ENCODE measurements at places on chromosomes 2 and 18. TPM values are rescaled to one million over a fixed set of nuclear protein-coding genes. Genes with fewer than 3 reads are reported as not detected.

HOXD12 gene
- total RNA-seq: 0.27 TPM

ABCB11 gene
- total RNA-seq: 0.18 TPM

KCNS3 gene
- total RNA-seq: 3.1 TPM

RAPH1 gene
- 30.3 TPM for total RNA-seq

MAB21L4 gene
- total RNA-seq: 2.4 TPM

LIPG gene
- total RNA-seq: 25.7 TPM

TPO gene
- not detected for total RNA-seq

VIT gene
- total RNA-seq: 0.78 TPM

PRKAG3 gene
- total RNA-seq: 2.9 TPM

VWC2L gene
- total RNA-seq: not detected

CYP27C1 gene
- 4.1 TPM for total RNA-seq

PCARE gene
- total RNA-seq: 0.22 TPM

IGFBP5 gene
- total RNA-seq: 456 TPM

DDX18 gene
- total RNA-seq: 64.4 TPM

FZD7 gene
- 126 TPM for total RNA-seq

RAMP1 gene
- total RNA-seq: 2.0 TPM

POTEJ gene
- not detected for total RNA-seq

MARCHF4 gene
- total RNA-seq: 0.09 TPM

ALLC gene
- not detected for total RNA-seq

ALKAL2 gene
- total RNA-seq: 1.4 TPM

HNRNPLL gene
- 73.9 TPM for total RNA-seq

SEMA4C gene
- 102 TPM for total RNA-seq

AKAIN1 gene
- not detected for total RNA-seq

LAMA3 gene
- total RNA-seq: 6.7 TPM

MSTN gene
- 0.29 TPM for total RNA-seq

PARD6G gene
- total RNA-seq: 30.8 TPM

ACTR1B gene
- total RNA-seq: 74.3 TPM

MC5R gene
- total RNA-seq: not detected

RSAD2 gene
- total RNA-seq: 3.7 TPM

NXPH2 gene
- total RNA-seq: 6.1 TPM

DUSP19 gene
- total RNA-seq: 3.5 TPM

DAPL1 gene
- total RNA-seq: not detected

CSRNP3 gene
- total RNA-seq: 29.6 TPM

HOXD3 gene
- total RNA-seq: 1.1 TPM

ACKR3 gene
- total RNA-seq: 78.7 TPM

ALPG gene
- not detected for total RNA-seq

CFC1 gene
- not detected for total RNA-seq

CDK5R2 gene
- 0.97 TPM for total RNA-seq

NPAS2 gene
- 5.2 TPM for total RNA-seq

TMEM247 gene
- not detected for total RNA-seq

CYP1B1 gene
- 55.6 TPM for total RNA-seq

PLEKHH2 gene
- 12.0 TPM for total RNA-seq

DSG1 gene
- 0.09 TPM for total RNA-seq

RGPD5 gene
- 111 TPM for total RNA-seq

All from mesothelial cell of epicardium (in vitro differentiated cells).